Activated T-cell treated with anti-CD3 and anti-CD28 coated beads, Interleukin-2, amount 50 U/mL, for 4 hours (primary cell): ENCODE measurements at places on chromosomes 5 and 9.

DNA sequence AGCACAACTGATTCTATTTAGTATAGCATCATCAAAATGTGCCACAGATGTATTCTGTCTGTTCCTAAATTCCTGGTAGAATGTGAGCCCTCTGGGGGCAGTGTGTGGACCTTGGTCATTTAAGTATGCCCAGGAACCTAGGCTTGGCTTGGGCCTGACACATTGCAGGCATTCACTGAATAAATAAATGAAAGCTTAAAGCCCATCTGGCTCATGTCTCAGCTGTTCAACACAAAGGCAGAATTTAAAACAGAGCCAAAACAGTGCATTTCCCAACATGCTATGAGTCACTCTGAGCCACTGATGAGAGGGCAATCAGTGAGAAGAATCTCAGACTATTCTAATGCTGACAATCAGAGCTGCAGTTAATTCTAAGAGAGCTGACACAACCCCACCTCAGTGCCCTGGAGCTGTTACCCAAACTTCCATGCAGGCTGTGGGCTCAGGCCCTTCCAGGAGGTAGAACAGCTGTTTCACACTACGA, 8.1 kb downstream of the FAM193B start:
- no peak for DNase-seq

DNA sequence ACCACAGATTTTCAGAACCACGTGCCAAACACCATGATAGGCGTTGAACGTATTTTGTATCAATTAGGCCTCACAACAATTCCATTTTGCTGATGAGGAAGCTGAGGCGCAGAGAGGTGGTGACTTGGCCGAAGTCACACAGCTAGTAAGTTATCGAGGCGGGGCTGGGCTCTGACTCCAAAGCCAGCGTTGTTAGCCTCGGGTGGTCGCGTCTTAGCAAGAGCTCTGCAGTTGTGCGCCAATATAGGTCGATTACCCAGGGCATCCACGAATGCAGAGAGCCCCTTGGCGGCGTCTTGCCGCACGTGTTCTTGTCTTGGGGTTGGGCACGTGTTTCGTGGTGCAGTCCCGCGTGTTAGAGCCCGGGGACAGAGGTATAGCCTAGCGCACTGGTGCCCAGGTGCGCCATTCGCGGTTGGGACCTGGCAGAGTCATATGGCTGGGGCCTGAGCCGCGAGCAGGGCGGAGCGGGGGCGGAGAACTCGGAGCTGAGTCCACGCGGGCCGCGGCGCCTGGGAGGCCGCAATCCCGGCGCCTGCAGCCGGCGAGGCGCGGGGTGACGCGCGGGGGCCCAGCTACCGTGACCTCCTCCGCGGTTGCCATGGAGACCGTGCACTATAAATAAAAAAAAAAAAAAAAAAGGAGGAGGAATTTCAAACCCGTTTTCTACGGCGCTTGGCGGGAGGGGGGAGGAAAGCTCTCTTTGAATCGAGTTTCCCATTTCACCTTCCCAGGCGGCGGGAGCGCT, 62.3 kb downstream of the CXXC5 start:
- DNase-seq: peak; percentile 37

DNA sequence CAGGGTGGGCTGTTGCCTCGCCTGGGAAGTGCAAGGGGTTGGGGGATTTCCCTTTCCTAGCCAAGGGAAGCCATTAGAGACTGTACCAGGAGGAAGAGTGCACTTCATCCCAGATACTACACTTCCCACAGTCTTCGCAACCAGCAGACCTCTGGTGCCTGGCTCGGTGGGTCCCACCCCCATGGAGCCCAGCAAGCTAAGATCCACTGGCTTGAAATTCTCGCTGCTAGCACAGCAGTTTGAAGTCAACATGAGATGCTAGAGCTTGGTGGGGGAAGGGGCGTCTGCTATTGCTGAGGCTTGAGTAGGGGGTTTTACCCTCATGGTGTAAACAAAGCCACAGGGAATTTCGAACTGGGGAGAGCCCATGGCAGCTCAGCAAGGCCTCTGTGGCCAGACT, 586.4 kb downstream of the HTR1A start:
- no peak for DNase-seq

- DNase-seq: no peak
Measured at GRCh38 chr9:35488566-35489312, 1.2 kb upstream of the RUSC2 start.

GRCh38 chr5:76582230-76583162, 40.7 kb downstream of the F2RL2 start:
- DNase-seq: no peak

DNA sequence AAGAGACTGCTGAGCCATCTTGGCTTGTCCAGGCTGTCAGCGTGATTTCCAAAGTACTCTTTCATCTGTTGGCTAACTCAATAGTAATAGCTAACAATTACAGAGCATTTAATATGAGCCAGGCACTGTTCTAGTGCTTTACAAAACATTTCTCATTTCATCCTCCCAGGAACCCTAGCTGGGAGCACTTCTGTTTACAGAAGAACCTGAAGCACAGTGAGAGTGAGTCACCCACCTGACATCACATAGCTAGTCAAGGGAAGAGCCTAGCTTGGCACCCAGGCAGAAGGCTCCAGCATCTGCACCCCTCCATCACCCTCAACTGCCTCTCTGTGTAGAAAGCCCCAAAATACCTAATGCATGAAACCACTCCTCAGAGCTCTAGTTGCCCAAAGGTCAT, 57.5 kb upstream of the IQGAP2 start:
- no peak for DNase-seq

- DNase-seq: no peak
Measured at GRCh38 chr9:136365775-136366222, 2.3 kb upstream of the DNLZ start.

DNA sequence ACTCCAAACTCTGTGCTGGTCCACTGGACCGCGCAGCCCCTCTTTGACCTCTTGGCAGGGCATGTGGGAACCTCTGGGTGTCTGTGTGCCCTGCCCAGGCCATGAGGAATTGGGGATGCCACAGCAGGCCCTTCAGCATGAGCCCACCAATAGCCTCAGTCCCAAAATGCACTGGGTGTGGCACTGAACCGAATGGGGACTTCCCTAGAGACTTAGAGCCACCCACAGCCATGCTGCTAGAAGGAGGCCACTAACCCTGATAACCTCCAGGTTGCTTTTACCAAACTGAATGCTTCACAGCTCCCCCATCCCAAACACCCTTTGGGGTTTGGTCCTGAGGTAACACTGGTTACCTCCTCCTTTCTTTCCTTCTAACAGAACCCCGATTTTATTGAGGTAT, 302.7 kb downstream of the PIK3R1 start:
- DNase-seq: no peak

- no peak for DNase-seq
Measured at GRCh38 chr5:146474065-146474464, 26.9 kb downstream of the TCERG1 start.

- DNase-seq: no peak
Measured at GRCh38 chr5:172860520-172861443, 26.7 kb downstream of the ERGIC1 start.

- DNase-seq: no peak
Measured at GRCh38 chr5:10454591-10455276, 13.1 kb downstream of the ROPN1L start.

DNA sequence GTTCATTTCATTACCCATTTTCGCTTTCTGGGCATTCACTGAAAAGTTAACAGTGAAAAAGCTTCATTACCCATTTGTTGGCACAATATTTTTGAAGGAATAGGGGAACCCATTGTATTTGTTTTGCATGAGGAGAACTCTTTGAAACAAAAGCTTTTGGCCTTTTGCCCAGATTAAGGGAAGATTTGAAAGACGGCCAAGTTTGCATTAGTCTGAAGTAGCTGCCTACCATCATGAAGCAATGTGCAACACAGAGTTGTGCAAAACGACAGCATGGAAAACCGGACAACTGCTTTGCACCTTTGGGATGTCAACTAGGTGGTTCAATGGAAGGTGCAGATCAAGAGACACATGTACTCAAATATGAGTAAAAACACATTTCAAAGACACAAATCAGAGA, 84.9 kb downstream of the TRPM3 start:
- no peak for DNase-seq

GRCh38 chr9:86733929-86734328, 213.4 kb downstream of the GAS1 start:
- DNase-seq: no peak

- DNase-seq: no peak
Measured at GRCh38 chr5:72525816-72526215, 18.6 kb upstream of the ZNF366 start.

DNA sequence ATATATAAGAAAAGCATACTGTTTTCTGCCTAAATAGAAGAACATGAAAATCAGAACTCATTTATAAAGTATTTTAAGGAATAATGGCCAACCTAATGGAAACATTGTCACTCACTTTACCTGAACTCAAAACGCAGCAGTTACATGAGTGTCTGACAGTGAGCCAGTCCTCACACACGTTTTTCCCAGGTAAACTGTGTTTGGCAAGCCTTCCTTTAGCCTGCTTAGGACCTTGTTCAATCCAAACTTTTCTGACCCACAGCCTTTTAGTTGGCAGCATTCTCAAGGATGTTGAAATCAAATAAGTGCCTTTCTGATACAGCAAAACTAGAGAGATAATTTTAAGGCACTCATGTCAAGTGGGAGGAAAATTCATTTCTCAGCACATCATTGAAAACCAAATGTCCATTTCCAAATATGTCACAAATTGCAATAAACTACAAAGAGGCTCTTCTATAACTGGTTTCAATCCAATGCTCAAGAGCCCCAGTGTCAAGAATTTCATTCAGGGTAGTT, 83.5 kb upstream of the SPDL1 start:
- no peak for DNase-seq

DNA sequence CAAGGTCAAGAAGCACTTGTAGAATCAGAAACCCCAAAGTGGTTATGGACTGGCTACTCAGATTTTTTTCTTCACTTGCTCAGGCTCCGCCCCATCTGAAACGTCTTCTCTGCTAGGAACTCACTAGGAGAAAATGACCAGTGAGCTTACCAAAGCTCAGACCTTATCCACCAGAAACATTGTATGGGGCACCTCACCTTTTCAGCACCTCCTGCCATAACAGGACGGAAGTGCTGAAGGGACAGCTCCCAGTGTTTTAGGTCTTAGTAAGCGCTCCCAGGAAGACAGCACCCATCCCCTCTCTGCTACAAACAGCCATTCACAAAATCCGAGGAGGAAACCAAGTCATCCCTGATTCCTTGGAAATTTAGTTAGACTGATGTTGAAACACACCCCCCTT, 1.2 kb upstream of the GABRA1 start:
- no peak for DNase-seq

GRCh38 chr5:131068893-131069643, 96.0 kb downstream of the HINT1 start:
- DNase-seq: peak; percentile 45

- no peak for DNase-seq
Measured at GRCh38 chr9:89634995-89635742, 30.4 kb downstream of the GADD45G start.

GRCh38 chr5:175129121-175129520, 314.9 kb downstream of the DRD1 start:
- DNase-seq: no peak

DNA sequence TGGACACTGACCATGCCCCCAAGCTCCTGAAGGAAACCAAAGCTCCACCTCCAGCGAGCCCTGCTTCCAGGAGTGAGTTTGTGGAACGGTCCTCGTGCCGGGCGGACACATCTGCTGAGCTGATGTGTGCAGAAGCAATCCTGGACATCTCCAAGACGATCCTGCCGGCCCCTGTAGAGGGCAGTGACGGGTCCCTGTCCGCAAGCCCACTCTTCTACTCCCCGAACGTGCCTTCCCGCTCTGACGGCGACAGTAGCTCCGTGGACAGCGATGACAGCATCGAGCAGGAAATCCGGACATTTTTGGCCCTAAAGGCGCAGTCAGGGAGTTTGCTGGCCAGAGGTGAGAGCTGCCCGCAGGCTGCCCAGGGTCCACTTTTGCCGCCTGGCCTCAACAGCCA, 6.2 kb downstream of the PPP1R26 start:
- no peak for DNase-seq

GRCh38 chr9:106383072-106383471, 479.9 kb upstream of the ZNF462 start:
- no peak for DNase-seq

GRCh38 chr5:27472871-27473270, 434.5 kb upstream of the CDH9 start:
- no peak for DNase-seq

DNA sequence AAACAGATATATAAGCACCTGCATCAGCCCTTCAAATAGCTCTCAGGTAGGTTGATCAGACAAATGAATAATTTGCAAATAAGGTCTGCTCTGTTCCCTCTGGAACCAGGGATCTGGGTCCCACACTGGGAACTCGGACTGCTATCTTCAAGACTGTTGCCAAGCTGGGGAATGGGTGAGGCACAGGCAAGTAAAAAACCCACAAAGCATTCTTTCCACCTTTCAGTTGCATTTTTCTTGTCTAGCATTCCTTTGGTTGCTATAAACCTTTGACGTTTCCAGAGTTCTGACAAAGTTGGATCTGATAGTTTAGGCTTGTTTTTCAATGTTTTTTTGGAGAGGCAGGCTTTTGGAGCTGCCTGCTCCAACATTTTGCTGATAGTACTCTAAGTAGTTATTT, 20.1 kb downstream of the FBXL17 start:
- DNase-seq: no peak

DNA sequence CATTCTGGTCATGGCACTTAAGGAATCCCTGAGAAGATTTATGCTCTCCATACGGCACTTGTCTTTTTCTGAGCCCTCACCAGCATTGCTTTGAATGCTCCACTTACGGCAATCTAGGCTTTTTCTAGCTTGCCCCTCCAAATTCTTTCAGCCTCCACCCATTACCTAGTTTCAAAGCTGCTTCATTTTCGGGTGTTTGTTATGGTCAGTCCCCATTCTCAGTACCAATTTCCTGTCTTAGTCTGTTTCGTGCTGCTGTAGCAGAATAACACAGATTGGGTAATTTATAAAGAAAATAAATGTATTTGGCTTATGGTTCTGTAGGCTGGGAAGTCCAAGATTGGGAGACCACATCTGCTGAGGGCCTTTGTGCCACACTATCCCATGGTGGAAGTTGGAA, 42.0 kb downstream of the ARHGEF28 start:
- no peak for DNase-seq

DNA sequence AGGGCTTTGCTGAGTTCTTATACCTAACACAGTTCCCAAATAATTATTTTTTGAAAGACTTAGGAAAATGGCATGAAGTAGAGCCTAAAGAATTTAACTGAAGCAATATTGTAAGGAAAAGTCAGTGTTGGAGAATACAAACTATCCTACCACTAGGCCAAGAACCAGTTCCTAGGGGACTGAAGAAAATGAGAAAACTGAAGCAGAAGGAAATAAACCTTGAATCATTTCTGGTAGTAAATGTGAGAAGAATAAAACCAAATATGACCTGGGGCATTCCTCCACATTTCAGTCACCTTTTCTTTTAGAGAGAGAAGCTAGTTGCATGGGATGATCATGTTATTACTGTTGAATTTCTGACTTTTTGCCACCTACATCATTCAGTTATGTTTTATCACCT, 1393.9 kb upstream of the C9orf72 start:
- no peak for DNase-seq
